Activated CD8-positive, alpha-beta T cell treated with anti-CD3 and anti-CD28 coated beads for 36 hours (primary cell): ENCODE measurements at places on chromosomes 5 and 9.
A peak's percentile ranks its signal among the peaks of the same experiment; 100 is the strongest.

- H3K4me3 ChIP-seq = no peak overlapping the region
- H3K27me3 ChIP-seq = no peaks in the 10 kb centered on the region
- H3K4me1 ChIP-seq = no peaks in the 10 kb centered on the region
- H3K27ac ChIP-seq = no peak overlapping the region
- no peak for DNase-seq
These were observed 202.6 kb downstream of the TLE4 start for GRCh38 chr9:79774356-79774755.

DNA sequence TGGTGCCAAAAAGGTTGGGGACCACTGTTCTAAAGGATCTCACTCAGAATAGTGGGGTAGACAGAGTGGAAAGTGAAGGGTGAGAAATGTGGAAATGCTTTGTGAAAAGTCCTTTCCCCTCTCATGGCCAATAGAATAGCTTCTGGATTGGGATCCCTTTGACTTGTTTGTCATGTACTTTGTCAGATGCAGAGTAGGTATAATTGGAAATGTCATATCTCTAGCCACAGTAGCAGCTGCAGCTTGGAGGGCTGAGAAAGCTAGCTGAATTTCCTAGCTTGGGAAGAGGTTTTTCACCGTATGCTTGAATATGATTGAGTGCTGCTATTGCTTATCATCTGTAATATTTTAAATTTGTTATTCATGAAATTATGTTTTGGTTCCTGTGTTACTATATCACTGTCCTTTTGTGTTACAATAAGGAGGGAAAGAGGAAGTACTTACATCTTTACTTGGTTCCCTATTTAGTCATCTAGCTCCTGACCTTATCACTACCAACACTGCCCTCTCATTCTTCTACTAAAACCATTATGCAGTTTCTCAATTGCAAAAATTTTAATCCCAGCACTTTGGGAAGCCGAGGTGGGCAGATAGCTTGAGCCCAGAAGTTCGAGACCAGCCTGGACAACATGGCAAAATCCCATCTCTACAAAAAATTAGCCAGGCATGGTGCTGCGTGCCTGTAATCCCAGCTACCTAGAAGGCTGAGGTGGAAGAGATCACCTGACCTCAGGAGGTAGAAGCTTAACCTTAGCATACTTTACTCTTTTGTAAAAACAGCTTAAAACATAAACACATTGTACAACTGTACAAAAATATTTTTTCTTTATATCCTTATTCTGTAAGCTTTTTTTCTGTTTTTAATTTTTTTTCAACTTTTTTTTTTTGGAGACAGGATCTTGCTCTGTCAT, 12.4 kb downstream of the SLC30A5 start:
- peaks cover 7% of the 10 kb centered on the region for H3K4me1 ChIP-seq
- DNase-seq = no peak

- H3K4me3 ChIP-seq = no peak overlapping the region
- no peaks in the 10 kb centered on the region for H3K4me1 ChIP-seq
- no peaks in the 10 kb centered on the region for H3K36me3 ChIP-seq
- H3K27ac ChIP-seq = no peak overlapping the region
These were observed 51.7 kb upstream of the FCN1 start for GRCh38 chr9:134969156-134970045.

- H3K36me3 ChIP-seq = no peaks in the 10 kb centered on the region
- DNase-seq = peak; percentile 48
- H3K4me3 ChIP-seq = no peak overlapping the region
- no peaks in the 10 kb centered on the region for H3K27me3 ChIP-seq
These were observed 166.7 kb downstream of the GAPVD1 start for GRCh38 chr9:125428060-125428901.

DNA sequence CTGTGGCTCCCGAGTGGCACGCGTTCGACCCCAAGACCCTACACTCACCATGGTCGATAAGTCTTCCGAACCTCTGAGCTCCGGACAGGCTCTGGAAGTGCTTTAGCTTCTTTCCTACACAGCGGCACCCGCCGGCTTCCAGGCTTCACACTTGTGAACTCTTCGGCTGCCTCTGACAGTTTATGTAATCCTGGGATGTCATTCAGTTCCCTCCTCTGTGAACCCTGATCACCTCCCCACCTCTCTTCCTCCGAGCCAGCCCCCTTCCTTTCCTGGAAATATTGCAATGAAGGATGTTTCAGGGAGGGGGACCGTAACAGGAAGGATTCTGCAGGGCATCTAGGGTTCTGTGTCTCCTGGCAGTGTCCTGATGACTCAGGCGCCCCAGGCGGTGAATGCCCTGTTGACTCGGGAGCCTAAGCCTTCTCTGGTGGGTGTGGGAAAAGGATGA, at the start of gene CD14:
TSS of gene CD14 (minus strand) at position 155 of the 451 bp plus-strand sequence. CDS start at position 51, 104 bp downstream.
- H3K4me1 ChIP-seq = peaks cover 28% of the 10 kb centered on the region
- H3K27me3 ChIP-seq = peaks cover 16% of the 10 kb centered on the region
- peaks cover 1% of the 10 kb centered on the region for H3K36me3 ChIP-seq
- H3K4me3 ChIP-seq = peak within 1 kb of the TSS; percentile 74
- DNase-seq = no peak
- peak within 1 kb of the TSS; percentile 71 for H3K27ac ChIP-seq

DNA sequence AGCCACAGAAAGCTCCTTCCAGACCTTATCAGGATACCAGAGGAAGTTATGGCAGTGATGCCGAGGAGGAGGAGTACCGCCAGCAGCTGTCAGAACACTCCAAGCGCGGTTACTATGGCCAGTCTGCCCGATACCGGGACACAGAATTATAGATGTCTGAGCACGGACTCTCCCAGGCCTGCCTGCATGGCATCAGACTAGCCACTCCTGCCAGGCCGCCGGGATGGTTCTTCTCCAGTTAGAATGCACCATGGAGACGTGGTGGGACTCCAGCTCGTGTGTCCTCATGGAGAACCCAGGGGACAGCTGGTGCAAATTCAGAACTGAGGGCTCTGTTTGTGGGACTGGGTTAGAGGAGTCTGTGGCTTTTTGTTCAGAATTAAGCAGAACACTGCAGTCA, 70.8 kb upstream of the ENTREP1 start:
- no peak for DNase-seq
- no peaks in the 10 kb centered on the region for H3K4me1 ChIP-seq
- H3K27ac ChIP-seq = no peak overlapping the region
- H3K36me3 ChIP-seq = peaks cover 2% of the 10 kb centered on the region

GRCh38 chr5:149599375-149599774, 18.1 kb downstream of the ARHGEF37 start:
- no peak for DNase-seq
- no peaks in the 10 kb centered on the region for H3K36me3 ChIP-seq
- H3K27me3 ChIP-seq = peaks cover 2% of the 10 kb centered on the region
- no peaks in the 10 kb centered on the region for H3K4me1 ChIP-seq
- no peak overlapping the region for H3K4me3 ChIP-seq

GRCh38 chr5:6675784-6676491, 37.3 kb upstream of the TENT4A start:
- no peak overlapping the region for H3K27ac ChIP-seq
- peaks cover 4% of the 10 kb centered on the region for H3K27me3 ChIP-seq
- no peak overlapping the region for H3K4me3 ChIP-seq
- no peak for DNase-seq
- H3K36me3 ChIP-seq = peaks cover 4% of the 10 kb centered on the region
- H3K4me1 ChIP-seq = no peaks in the 10 kb centered on the region

DNA sequence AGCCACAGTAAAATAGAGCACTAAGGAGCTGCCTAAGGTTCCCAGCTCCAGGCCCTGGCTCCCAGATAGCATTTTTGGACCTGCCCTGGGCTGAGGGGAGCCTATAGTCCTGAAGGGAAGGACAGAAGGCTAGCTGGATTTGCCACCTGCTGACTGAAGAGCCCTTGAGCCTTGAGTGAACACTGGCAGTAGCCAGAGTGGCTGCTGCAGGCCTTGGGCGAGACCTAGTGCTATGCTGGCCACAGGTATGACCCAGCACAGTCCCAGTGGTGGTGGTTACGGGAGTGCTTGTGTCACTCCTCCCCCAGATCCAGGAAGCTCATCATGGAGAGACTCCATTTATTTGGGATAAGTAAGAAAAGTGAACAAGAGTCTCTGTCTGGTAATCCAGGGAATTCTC, 10.3 kb upstream of the STX17 start:
- no peaks in the 10 kb centered on the region for H3K4me1 ChIP-seq
- no peaks in the 10 kb centered on the region for H3K36me3 ChIP-seq
- peaks cover 5% of the 10 kb centered on the region for H3K27me3 ChIP-seq
- H3K27ac ChIP-seq = no peak overlapping the region
- no peak for DNase-seq

GRCh38 chr9:14806941-14807520, 84.5 kb upstream of the CER1 start:
- no peaks in the 10 kb centered on the region for H3K36me3 ChIP-seq
- no peaks in the 10 kb centered on the region for H3K27me3 ChIP-seq
- H3K4me3 ChIP-seq = no peak overlapping the region
- no peaks in the 10 kb centered on the region for H3K4me1 ChIP-seq

DNA sequence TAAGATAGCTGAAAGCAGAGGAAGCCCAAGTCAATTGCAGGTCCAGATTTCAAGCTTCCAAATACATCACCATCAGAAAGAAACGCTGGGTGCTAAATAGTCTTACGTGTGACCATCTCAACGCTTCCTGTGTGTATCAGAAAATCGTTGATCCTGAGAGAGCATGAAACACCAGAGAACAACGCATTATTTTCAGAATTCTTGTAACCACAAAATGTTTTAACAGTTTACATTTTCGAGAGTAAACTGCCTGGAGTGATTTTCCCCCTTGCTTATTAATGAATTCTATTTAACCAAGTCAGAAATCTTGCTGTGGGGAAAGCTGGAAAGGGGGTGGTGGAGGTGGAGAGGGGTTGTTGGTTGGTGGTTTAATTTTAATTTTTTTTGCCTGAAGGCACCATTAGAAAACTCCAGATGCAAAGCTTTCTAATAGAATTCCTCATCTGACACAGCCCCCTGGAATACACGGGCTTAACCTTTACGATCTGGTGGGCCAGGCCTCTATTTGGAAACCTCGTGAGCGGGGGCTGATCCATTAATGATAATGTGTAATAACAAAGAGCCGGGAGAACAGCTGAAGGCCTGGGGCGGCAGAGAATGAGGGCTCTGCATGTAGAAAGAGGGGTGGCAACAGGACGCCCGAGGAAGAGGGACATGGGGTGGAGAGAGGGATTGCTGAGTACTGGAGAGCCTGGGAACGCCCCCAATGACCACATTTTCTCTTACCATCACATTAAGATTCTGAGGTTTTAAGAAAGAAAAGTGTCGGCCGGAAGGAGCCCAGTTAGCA, 124.5 kb upstream of the NFIB start:
- DNase-seq = no peak
- H3K4me1 ChIP-seq = no peaks in the 10 kb centered on the region
- H3K27me3 ChIP-seq = peaks cover 2% of the 10 kb centered on the region
- no peaks in the 10 kb centered on the region for H3K36me3 ChIP-seq
- no peak overlapping the region for H3K27ac ChIP-seq

DNA sequence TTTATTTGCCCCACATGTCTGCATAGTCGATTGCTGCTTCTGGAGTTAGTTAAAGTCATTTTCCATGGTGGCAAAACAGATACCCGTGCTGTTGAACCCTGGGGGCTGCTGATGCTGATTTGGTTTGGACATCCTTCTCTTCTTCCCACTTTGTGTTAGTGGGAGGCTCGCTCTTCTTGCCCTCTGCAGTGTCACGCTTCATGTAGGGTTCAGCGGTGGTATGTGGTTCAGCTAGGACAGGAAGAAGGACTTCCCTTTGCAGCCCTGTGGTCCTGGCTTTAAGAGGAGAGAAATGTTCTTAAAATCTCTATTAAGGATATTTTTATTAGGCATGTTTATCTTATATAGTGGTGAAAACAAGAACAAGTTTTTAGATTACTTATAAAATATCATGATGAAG, 36.2 kb downstream of the SLC36A1 start:
- no peak overlapping the region for H3K4me3 ChIP-seq
- peaks cover 2% of the 10 kb centered on the region for H3K36me3 ChIP-seq
- no peak for DNase-seq
- H3K27me3 ChIP-seq = no peaks in the 10 kb centered on the region
- no peaks in the 10 kb centered on the region for H3K4me1 ChIP-seq

- H3K27me3 ChIP-seq = no peaks in the 10 kb centered on the region
- H3K4me3 ChIP-seq = no peak overlapping the region
- H3K27ac ChIP-seq = no peak overlapping the region
- peaks cover 2% of the 10 kb centered on the region for H3K4me1 ChIP-seq
- no peaks in the 10 kb centered on the region for H3K36me3 ChIP-seq
- no peak for DNase-seq
These were observed 65.4 kb upstream of the C9orf72 start for GRCh38 chr9:27638716-27639115.

DNA sequence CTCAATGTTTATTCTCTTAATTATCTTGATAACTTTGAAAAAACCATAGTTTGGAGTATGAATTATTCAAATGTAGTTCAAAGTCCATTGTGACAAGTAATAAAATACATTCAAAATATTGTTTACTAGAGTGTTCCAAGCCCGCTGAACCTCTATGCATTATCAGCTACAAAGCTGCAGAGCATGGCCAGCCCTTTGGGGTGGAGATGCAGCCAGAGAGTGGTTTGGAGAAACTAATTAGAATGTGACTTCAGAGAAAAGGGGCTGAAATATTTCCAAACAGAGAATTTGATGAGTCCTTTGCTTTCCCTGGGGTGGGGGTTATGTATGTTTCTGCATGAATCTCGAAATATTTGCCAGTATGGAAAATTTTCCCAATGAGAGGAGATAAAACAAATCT, 211.3 kb downstream of the NTRK2 start:
- H3K27ac ChIP-seq = no peak overlapping the region
- no peaks in the 10 kb centered on the region for H3K27me3 ChIP-seq

DNA sequence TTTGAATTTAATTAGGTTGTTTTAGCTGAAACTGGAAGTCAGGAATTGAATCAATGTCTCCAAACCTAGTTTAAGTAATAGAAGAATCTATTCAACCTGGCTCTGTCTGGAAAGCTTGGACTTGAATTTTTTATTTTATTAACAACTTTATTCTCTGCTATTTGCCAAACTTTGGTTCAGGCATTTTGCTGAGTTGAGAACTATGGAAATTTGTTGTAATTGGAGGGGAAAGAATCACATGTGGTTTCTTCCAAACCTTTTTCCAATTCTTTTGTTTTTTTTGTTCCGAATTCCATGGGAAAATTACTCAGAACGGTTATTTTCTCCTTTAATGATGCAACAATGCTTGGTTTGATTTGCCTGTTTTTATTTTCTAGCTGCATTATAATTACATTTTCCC, 98.2 kb upstream of the RPS23 start:
- peaks cover 4% of the 10 kb centered on the region for H3K4me1 ChIP-seq
- no peak for DNase-seq
- no peak overlapping the region for H3K4me3 ChIP-seq
- no peaks in the 10 kb centered on the region for H3K27me3 ChIP-seq
- H3K36me3 ChIP-seq = no peaks in the 10 kb centered on the region
- no peak overlapping the region for H3K27ac ChIP-seq

- no peaks in the 10 kb centered on the region for H3K36me3 ChIP-seq
- H3K4me1 ChIP-seq = peaks cover under 1% of the 10 kb centered on the region
- no peak overlapping the region for H3K4me3 ChIP-seq
- DNase-seq = no peak
- H3K27ac ChIP-seq = no peak overlapping the region
These were observed 137.3 kb upstream of the RETREG1 start for GRCh38 chr5:16754086-16754485.
